Pancreas (tissue), 10 donors: ENCODE measurements at places on chromosomes 3 and 15. TPM values are rescaled to one million over a fixed set of nuclear protein-coding genes. Genes with fewer than 3 reads are reported as not detected.

DNA sequence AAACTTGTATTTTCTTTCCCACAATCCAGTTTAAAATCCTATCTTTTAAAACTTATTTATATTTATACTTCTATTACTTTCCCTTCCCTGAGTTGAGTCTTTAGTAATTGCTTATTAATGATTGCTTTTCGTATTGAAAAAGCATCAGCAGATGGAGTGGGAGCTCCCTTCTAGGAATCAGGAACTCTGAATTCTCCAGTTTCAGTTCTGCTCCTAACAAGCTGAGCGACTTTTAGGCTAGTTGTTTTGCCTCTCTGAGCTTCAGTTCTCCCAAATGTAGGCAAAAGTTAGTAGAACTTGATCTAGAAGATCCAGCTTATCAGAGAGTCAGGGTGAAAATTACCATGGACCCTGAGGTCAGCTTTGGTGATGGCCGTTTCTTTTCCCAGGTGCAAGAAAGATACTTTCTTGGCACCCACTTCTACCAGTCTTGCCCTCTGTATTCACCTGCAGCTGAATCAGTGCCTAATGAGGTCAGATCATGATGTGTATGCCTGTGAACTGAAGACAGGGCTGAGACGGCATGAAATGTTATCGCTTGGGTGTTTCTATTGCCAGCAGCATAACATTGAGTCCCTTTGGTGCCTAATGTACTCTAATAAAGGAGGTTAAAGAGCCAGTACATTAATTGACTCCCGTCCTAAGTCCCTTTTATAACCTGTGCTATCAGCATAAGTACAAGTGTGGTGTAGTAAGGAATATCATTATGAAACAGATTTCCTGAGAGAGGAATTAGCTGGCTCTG, 194.5 kb upstream of the TBC1D5 start:
- DNase-seq: no peak

DNA sequence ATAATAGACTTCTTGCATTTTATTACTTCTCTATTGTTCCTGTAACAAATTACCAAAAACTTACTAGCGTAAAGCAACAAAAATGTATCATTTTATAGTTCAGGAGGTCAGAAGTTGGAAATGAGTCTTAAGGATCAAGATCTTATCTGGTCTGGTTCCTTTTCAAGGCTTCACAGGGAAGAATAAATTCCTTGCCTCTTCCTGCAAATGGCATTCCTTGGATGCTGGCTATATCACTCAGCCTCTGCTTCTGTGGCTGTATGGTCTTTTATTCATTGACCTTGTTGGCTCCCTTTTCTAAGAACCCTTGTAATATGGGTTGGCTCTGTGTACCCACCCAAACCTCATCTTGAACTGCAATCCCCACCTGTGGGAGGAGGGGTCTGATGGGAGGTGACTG, 478.4 kb upstream of the THBS1 start:
- no peak for DNase-seq

DNA sequence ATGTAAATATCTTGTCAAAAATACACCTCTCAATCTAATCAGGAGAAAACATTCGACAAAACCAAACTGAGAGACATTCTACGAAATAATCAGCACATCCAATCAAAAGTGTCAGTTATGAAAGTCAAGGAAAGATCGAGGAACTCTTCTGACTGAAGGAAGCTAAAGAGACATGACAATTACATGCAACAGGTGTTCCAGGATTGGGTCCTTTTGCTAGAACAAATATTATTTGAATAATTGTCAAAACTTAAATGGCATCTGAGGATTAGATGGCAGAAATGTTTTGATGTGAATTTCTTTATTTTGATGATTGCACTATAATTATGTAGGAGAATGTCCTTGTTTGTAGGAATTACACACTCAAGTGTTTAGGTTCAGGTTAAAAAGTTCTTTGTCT, 124.1 kb upstream of the HES1 start:
- DNase-seq: no peak

The HTR3E gene
- total RNA-seq: not detected
